ENCODE measurements at places on chromosomes 16 and 17. TPM values are rescaled to one million over a fixed set of nuclear protein-coding genes. Genes with fewer than 3 reads are reported as not detected.

The ASGR2 gene
- 1.9 TPM for polyA plus RNA-seq

The PRAC1 gene
- not detected for polyA plus RNA-seq

The MAF gene
- polyA plus RNA-seq: 57.9 TPM

The RNF43 gene
- polyA plus RNA-seq: 13.4 TPM

The KRT33A gene
- polyA plus RNA-seq: not detected

The EVPLL gene
- 0.87 TPM for polyA plus RNA-seq

The WFDC1 gene
- polyA plus RNA-seq: 3.4 TPM

The KRT20 gene
- 0.77 TPM for polyA plus RNA-seq

The PIP4K2B gene
- 82.5 TPM for polyA plus RNA-seq

The KRT15 gene
- polyA plus RNA-seq: 0.96 TPM

The SLC47A1 gene
- 22.3 TPM for polyA plus RNA-seq

The LHX1 gene
- 83.8 TPM for polyA plus RNA-seq

The KLHL11 gene
- polyA plus RNA-seq: 8.5 TPM

The SYCE1L gene
- 3.7 TPM for polyA plus RNA-seq

The PDIA2 gene
- polyA plus RNA-seq: 0.53 TPM

The NECAB2 gene
- polyA plus RNA-seq: 2.0 TPM

The OR2C1 gene
- 0.52 TPM for polyA plus RNA-seq

The TMIGD1 gene
- 0.80 TPM for polyA plus RNA-seq

The KRT38 gene
- polyA plus RNA-seq: not detected

The HEATR9 gene
- not detected for polyA plus RNA-seq

The MYO1C gene
- polyA plus RNA-seq: 74.0 TPM

The TMC8 gene
- polyA plus RNA-seq: 1.4 TPM

The FLII gene
- 144 TPM for polyA plus RNA-seq

- no peak for DNase-seq
Observed at GRCh38 chr17:74453665-74454196, 12.7 kb upstream of the CD300A start.

- DNase-seq: no peak
Observed at GRCh38 chr17:21025451-21025850, 17.4 kb downstream of the USP22 start.

- DNase-seq: no peak
Observed at GRCh38 chr16:4113358-4114256, 2.6 kb downstream of the ADCY9 start.

DNA sequence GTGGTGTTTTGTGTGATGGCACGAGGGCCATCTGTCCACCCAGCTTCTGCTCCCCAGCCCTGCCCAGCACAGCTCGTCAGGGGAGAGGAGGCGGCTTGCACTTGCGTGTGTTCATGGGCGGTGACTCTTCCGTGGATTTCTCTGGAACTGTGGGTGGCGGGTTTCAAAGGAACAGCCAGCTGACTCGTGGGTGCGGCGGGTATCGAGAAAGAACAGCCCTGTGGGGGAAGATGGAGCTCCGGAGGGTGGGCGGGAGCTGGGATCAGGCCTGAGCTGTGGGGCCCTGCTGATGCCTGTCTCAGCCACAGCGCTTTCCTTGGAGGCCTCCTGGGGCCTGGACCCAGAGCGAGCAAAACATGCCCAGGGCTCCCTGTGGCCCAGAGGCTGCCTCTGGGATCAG, 13.2 kb downstream of the NAGPA start:
- no peak for DNase-seq

GRCh38 chr17:3447625-3448024, 14.0 kb upstream of the OR1E2 start:
- DNase-seq: no peak

DNA sequence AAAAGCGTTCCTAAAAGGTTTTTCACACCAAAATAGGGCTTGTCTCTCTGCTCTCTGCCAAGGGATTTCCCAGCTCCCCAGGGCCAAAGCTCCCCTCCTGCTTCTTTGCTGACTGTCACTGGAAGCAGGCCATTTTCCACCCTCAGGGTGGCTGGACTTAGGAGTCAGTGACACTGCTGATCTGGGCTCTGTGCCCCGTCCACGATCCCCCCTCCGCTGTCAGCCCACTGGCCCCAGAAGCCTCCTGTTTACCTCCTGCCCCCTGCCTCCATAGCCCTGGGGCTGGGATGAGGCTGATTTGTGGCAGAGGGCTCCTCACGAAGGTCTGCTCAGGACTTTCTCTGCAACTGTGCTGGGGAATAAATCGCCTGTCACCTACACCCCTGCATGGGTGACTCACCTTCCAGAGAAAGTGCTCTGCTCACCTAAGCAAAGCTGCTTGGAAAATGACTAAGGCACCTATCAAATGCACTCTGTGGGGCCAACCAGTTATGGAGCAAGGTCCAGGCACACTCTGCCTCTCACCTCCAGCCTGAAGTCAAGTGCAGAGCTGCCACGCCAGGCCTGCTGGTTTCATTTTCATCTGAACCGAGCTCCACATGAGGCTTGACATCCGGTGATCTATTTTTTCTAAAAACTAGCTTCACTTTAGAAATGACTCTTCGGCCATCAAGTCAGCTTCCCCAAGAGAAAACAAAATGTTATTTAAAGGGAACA, 4.9 kb downstream of the MAP3K14 start:
- DNase-seq: no peak

- no peak for DNase-seq
Observed at GRCh38 chr17:57892820-57893595, 43.2 kb upstream of the MRPS23 start.

GRCh38 chr17:39745335-39746144, 7.8 kb downstream of the GRB7 start:
- no peak for DNase-seq

DNA sequence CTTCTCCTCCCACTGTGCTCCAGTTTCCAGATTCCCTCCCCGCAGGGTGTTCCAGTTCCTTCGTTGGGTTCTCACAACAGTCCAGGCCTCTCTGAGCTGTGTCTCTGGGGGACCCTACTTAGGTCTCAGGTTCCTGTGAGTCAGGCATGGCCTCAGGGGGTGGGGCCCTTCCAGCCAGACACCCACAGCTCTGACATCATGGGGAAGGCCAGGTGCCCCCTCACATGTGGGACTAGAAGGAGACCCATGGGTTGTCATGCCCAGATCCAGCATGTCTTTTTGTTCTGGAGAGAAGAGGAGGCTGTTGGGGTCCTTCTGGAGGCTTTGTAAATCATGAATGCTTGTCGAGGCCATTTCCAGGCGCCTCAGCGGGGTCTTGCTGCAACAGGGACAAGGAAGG, 32.0 kb upstream of the NDRG4 start:
- no peak for DNase-seq

GRCh38 chr16:69182730-69183416, 4.1 kb upstream of the SNTB2 start:
- DNase-seq: no peak

DNA sequence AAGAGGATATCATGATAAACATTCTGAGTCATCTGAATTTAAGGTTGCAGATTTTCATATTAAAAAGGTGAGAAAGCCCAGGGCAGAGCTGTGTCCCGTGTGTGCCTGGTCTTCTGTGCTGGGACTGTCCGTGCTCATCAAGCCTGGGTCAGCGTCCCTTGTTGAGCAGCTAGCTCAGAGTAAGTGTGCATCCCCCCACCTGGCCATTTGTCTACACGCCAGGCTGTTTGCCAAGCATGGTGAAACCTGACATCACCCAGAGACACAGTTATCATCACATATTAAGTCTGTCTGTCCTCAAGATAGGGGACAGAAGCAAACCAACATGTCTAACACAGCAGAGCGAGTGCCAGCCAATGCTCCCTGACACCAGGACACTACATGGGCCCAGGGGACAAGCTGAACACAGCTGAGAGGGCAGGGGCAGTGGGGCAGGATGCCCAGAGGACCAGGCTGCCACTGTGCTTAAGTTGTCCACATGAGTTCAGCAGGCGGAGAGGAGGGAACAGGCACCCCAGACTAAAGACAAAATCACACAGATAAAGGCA, 57.9 kb upstream of the CNEP1R1 start:
- no peak for DNase-seq

- no peak for DNase-seq
Observed at GRCh38 chr17:72710202-72710601, 382.3 kb downstream of the SLC39A11 start.

GRCh38 chr16:11036040-11036439, 91.7 kb downstream of the CLEC16A start:
- no peak for DNase-seq

- DNase-seq: no peak
Observed at GRCh38 chr17:59454633-59455105, 110.7 kb upstream of the DHX40 start.

GRCh38 chr16:17483351-17483750, 12.6 kb upstream of the XYLT1 start:
- DNase-seq: no peak

DNA sequence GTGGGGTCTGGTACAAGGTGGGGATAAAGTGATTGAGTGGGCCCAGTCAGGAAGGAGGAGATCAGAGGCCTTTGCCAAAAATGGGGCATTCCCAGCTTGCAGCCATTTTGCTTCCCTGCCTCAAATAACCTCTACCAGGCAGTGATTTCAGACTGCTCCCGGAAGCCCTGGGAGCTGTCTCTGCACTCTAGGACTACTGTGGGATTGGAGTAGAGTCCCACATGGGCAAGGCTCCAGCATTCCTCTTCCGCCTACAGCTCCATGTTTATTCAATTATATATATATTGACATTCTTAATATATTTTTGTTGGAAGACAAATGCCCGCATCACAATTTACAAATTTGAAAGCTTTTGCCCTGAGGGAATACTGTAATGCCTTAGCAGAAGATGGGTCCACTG, 13.5 kb downstream of the SUPT6H start:
- DNase-seq: no peak

- no peak for DNase-seq
Observed at GRCh38 chr17:47810200-47810821, 11.3 kb downstream of the OSBPL7 start.

GRCh38 chr16:66099306-66099705, 267.2 kb upstream of the CDH5 start:
- no peak for DNase-seq

DNA sequence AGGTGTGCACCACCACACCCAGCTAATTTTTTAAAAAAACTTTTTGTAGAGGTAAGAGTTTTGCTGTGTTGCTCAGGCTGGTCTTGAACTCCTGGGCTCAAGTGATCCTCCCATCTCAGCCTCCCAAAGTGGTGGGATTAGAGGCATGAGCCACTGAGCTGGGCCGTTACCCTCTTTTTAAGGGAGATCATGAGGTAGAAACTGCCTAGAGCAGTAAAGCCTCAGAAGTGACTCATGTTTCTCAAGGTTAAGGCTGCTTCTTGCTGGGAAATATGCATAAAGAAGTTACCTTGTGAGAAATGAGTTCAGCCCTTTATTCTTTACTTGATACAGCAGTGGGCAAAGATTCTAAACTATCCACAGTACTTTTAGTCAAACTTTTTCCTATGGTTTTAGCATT, 38.2 kb downstream of the GRB2 start:
- no peak for DNase-seq

DNA sequence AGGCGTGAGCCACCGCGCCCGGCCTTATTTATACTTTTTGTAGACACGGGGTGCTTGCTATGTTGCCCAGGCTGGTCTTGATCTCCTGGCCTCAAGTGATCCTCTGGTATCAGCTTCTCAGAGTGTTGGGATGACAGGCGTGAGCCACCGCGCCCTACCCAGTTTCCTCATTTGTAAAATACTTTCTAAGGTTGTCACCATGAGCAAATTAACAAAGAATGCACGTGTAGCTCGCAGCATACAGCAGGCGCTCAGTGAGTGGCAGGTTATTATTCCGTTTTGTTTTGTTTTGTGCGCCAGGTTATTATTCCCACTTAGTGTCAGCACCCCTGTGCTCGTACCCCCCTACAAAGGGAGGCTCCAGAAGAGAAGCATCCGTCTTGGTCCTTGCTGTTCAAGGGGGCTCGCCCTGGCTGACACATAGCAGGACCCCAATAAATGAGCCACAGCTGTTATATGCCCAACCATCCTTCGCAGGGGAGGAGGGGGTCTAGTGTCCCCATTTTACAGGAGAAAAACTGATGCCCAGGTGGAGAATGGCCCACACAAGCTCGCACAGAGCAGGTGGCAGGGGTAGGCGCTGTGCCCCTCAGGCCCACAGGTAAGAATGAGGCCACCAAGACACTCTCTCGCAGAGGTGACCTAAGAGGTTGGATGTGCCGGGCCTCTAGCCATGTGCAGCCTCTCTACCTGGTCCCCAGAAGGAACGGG, 686 bp upstream of the MIEF2 start:
- DNase-seq: no peak

GRCh38 chr17:2040219-2040827, 1.5 kb upstream of the OVCA2 start:
- no peak for DNase-seq

DNA sequence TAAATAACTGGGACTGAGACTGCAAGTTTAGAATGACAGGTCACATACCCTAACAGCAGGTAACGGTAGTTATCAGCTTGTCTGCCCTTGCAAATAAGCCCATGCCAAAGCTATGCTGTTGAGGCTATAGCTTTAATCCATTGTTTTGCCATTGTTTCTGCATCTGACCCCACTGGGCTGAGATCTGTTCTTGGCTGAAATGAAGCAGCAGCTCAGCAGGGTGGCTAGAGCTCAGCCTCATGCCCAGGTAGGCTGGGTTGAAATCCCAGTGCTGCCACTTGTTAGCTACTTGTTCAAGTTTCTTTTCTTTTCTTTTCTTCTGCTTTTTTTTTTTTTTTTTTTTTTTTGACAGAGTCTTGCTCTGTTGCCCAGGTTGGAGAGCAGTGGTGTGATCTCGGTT, 40.1 kb downstream of the NKD1 start:
- DNase-seq: no peak

- no peak for DNase-seq
Observed at GRCh38 chr16:89988951-89989350, 30.3 kb downstream of the DBNDD1 start.

GRCh38 chr17:50458701-50459676, 9.7 kb downstream of the CHAD start:
- no peak for DNase-seq

DNA sequence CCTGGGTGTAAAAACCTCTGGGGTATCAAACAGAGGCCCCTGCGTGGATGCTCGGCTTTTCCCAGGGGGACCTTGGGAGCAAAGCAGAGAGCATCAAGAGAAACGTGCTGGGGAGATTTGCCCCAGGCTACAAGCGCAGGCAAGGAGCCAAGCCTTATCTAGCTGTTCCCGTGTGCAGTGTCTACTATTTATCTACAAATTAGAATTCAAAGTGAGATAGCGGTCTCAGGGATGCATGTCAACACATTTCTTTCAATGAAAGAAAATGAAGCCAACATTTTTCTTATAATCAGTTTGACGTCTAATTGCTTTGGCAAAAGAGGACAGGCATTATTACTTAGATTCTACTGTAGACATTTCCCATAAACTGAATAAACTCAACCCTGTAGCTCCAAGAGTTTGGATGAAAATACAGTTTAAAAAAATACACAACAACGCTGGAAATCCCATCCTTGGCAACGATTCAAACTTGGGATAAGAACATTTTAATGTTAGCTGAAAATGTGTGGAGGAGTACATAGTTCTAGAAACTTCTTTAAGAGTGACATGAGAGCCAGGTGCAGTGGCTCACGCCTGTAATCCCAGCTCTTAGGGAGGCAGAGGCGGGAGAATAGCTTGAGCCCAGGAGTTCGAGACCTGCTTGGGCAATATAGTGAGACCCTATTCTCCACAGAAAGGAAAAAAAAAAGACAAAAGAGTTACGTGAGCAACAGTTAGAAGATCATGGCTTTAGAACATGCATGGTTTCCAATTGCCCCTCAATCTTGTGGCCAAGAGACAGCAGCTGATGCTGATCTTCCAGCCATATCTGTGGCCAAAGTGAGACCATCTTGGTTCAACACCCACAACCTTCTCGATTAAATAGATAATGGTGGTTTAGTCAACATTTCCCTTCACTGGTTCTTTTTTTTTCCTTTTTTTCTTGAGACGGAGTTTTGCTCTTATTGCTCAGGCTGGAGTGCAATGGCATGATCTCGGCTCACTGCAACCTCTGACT, 7.2 kb downstream of the SPNS3 start:
- peak; percentile 28 for DNase-seq

All from right renal pelvis (tissue), 4 donors.